Mesothelial cell of epicardium (in vitro differentiated cells): ENCODE measurements at places on chromosomes 2 and 18.

GRCh38 chr2:109521233-109522062 is 92.3 kb downstream of the SEPTIN10 start:
- DNase-seq = no peak

- no peak for DNase-seq
Observed at GRCh38 chr18:26356045-26356785, 130.0 kb downstream of the TAF4B start.

DNA sequence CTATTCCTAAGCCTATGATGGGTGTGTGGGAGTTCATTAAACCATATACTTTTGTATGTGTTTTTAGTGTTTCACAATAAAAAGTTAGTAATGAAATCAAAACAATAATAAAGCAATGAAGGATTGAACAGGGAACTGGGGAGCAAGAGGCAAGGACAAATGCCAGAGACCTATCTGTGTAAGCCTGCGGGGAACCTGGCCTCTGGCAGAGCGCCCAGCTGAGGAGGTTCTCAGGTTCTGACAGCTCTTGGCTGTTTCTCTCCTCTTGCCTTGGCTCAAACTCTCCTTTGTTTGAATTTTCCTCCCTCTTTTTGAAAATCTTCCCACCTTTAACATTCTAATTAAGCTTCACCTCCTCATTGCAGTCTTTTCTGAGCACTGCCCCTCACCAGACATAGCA is 200.0 kb upstream of the NCKAP5 start:
- no peak for DNase-seq

DNA sequence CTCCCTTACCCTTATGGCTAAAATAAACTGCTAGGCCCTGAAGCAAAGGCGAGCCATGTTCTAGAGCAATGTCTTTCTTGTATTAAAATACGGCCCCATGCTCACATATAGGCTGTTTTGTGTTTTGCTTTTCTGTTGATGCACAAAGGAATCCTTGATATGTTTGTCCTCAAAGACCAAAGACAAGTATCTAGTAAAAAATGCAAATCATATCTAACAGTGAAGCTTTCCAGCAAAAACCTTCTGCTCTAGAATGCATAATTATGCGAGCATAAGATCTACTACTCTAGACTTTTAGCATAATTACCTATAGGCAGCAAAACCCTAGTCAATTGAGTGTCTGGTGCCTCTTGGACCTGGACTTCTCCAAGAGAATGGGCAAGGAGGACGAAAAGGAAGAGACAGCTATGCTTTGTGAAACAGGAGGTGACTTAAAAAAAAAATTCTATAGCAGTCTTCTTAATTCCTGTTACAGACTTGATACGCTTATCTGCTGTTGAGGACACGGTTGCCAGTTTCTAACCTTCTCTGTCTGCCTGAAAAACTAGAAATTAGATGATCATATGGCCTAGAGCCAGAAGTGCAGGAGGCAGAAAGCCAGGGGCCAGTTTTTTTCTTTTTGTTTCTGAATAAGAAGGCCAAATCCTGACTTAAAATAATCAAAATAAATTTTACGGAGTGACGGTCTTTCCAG is 1.5 kb upstream of the AMMECR1L start:
- DNase-seq = no peak

- DNase-seq = no peak
Observed at GRCh38 chr2:110807522-110807921, 75.1 kb downstream of the ACOXL start.

- DNase-seq = no peak
Observed at GRCh38 chr2:62304429-62305417, 108.8 kb downstream of the B3GNT2 start.

GRCh38 chr2:2728635-2729034 is 397.6 kb upstream of the MYT1L start:
- no peak for DNase-seq
